ENCODE measurements at places on chromosomes 2 and 18.

- DNase-seq, result no peak
These were observed 60.1 kb upstream of the TUBA3E start for GRCh38 chr2:130258356-130258755.

DNA sequence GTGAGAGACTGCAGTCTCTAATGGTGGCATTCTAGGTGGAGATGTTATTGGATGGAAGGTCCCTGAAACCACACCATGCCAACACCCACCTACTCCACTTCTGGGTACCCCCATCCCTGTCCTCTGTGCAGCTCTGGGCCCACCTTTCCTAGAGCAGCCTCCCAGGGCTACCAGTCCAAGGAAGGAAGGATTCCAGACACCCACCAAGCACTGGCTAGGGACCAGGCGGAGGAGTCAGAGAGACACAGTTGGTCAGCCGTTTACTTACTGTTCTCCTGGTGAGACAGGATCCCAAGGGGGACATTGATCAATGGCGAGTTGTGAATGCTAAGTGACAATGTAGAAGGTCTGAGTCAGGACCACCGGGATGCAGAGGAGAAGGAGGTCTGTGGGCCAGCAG is 151.6 kb downstream of the TTC32 start:
- DNase-seq, result no peak

GRCh38 chr2:47076586-47077441 is 78.3 kb downstream of the STPG4 start:
- DNase-seq, result peak; percentile 74

DNA sequence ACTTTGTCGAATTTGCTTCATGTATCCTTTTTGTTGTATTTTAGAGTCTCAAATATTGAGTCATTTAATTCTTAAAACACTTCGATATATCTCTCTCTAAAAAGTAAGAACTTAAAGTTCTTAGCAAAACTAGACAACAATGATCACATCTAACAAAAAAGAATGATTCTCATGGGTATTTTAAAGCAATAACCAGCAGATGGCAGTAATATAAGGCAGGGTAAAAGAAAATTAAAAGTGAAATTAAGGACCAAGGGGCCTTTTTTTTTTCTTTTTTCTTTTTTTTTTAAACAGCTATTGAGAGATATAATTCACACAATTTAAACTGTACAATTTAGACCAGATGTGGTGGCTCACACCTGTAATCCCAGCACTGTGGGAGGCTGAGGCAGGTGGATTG is 9.9 kb upstream of the AOX1 start:
- no peak for DNase-seq

- DNase-seq, result no peak
These were observed 17.6 kb downstream of the LCLAT1 start for GRCh38 chr2:30464544-30465170.

GRCh38 chr2:212723226-212723625 is 184.6 kb upstream of the ERBB4 start:
- DNase-seq, result no peak

- DNase-seq, result no peak
These were observed 317.4 kb upstream of the UBE2E3 start for GRCh38 chr2:180662941-180663471.

GRCh38 chr2:176637142-176637485 is 367.9 kb downstream of the MTX2 start:
- no peak for DNase-seq

DNA sequence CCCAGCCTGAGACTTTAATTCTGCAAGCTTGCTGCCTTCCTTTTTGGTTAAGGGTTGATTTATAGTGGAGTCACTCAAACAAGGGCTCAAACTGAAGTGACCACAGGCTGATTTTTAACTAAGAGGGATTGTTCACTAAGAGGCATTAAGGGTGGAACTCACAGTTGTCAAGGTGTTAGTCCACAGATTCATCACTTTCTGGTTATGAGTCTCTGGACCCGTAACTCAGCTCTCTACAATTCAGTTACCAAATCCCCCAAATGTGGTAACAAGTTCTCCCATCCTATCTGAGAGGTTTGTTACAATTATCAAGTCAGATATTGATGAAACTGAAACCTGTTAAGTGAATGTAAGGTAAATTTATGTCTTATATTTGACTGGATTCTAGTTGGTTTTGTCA is 185.9 kb upstream of the KLHL14 start:
- DNase-seq, result no peak

GRCh38 chr2:13694673-13695072 is 937.8 kb upstream of the LRATD1 start:
- DNase-seq, result no peak

DNA sequence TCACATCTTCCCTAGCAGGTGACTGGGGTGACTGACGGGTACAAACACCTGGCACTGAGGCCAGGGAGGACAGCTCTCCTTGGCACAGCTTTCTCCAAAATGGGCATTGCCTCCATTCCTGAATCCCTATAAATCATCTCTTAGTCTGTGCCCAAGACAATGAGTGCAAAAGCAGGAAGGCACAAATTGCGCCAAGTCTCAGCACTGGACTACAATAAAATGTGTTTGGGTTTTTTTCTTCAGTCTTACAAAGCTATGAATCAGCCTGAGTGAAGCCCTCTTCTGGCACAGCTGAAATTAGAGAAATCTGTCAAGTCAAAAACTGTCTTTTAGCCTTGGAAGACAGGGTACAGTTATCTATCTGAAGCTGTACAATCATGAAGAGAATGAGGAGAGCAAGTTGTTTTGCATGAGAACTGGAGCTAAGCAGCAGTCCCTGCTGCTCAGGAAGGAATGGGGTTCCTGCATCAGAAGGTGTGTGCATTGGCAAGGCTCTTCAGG is 90.8 kb downstream of the EPB41L3 start:
- DNase-seq, result no peak

- DNase-seq, result no peak
These were observed 77.5 kb downstream of the POLR1A start for GRCh38 chr2:86027922-86028765.

DNA sequence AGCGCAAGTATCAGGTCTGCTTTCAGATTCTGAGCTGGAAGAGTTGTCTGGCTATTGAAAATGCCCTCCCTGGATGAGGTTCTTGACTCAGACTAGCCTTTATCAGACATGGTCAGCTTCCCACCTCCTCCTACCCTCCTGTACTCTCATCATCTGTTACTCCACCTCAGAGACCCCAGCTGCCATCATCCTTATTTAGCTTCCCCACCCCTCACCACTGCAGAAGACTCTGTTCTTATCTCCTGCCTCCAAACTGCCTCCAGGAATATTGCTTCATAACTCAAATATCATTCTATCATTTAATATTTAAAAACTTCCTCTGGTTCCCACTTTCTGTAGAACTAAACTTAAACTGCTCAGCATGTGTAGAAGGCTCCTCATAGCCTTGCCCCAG is 31.1 kb upstream of the PPP3R1 start:
- DNase-seq, result no peak

DNA sequence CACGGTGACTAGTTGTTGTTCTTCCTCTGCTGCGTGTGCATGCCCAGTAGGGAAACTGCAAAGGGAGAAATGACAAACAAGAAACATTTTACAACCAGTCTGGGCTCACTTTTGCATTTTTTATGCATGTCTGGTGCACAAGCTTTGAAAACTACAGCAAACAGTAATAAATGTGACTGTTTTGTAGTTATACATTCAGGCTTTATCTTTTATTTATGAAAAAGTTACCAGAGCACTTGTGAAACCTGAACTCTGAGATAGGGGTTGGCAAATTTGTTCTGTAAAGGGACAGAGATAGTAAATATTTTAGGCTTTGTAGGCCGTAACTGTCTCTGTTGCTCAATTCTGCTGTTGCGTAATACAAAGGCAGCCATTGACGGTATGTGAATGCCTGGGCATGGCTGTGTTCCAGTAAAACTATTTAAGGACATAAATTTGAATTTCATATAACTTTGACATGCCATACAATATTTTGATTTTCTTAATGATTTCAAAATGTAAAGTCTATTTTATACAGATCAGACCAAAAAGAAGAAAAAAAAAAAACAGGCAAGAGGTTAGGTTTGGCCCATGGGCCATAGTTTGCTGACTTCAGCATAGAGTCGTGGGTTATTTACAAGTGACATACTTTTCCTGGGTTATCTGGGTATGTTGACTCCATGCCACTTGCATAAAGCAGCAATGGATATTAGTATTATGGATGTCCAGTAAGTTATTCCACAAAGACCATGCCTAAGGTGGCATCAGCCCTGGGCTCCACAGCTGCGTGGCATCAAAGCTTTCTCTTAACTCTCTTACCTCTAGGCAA is 53.6 kb upstream of the EML6 start:
- DNase-seq, result no peak

GRCh38 chr2:26845021-26845420 is 2.9 kb upstream of the DPYSL5 start:
- DNase-seq, result no peak

GRCh38 chr2:12201369-12201768 is 454.9 kb downstream of the LPIN1 start:
- DNase-seq, result no peak

GRCh38 chr2:59691518-59692190 is 861.8 kb downstream of the BCL11A start:
- DNase-seq, result no peak

- DNase-seq, result no peak
These were observed 188.2 kb downstream of the ZFP36L2 start for GRCh38 chr2:43038034-43038695.

GRCh38 chr2:222298311-222299150 is at the start of gene PAX3:
Gene PAX3 (minus strand): TSS chr2:222298998. CDS start chr2:222298615, 383 bp downstream.
- DNase-seq, result no peak

- no peak for DNase-seq
These were observed 300.0 kb downstream of the XIRP2 start for GRCh38 chr2:167187978-167188967.

GRCh38 chr18:47263430-47264307 is 12.2 kb upstream of the SKOR2 start:
- peak; percentile 74 for DNase-seq

- no peak for DNase-seq
These were observed 143.0 kb upstream of the SLC1A4 start for GRCh38 chr2:64846177-64846576.

GRCh38 chr2:55590810-55591440 is 26.5 kb downstream of the PPP4R3B start:
- no peak for DNase-seq

- DNase-seq, result no peak
These were observed 10.6 kb downstream of the PHLPP1 start for GRCh38 chr18:62725896-62726295.
